ENCODE measurements at places on chromosomes 12 and 14.

GRCh38 chr12:86601550-86602308 is 345.5 kb upstream of the MGAT4C start:
- no peak for DNase-seq

GRCh38 chr14:52553002-52553670 is 500 bp downstream of the GPR137C start:
- DNase-seq: peak; percentile 27

GRCh38 chr14:24255931-24256711 is 6.9 kb downstream of the TGM1 start:
- DNase-seq: no peak

DNA sequence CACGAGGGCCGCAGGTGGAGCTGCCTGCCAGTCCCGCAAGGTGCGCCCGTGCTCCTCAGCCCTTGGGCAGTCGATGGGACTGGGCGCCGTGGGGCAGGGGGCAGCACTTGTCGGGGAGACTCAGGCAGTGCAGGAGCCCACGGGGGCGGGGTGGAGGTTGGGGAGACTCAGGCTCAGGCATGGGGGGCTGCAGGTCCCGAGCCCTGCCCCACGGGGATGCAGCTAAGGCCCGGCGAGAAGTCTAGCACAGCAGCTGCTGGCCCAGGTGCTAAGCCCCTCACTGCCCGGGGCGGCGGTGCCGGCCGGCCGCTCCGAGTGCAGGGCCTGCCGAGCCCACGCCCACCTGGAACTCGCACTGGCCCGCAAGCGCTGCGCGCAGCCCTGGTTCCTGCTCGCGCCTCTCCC is 39.2 kb upstream of the P2RX7 start:
- DNase-seq: no peak

GRCh38 chr12:80205960-80206359 is 106.6 kb downstream of the OTOGL start:
- DNase-seq: no peak

DNA sequence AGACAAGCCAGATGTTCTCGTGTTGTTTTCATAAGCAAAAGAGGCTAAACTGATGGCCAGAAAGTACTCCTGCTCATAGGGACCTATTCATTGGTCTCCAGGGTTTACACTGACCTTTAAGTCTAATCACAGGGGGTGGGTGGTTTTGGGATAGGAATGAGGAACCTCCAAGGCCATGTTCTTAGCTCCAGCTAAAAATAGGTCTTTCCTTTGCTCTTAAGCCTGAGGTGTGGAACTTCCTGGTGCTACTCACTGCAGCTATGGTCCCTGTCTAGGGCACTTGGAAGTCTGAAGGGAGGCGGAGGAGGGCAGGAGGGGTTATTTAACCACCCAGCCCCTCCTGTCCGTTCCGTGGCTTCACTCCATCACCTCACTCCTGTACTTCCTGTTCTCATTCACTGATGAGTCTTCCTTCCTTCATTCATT is 18.6 kb downstream of the GPRC5A start:
- no peak for DNase-seq

GRCh38 chr12:30484658-30485057 is 211.0 kb downstream of the IPO8 start:
- no peak for DNase-seq

DNA sequence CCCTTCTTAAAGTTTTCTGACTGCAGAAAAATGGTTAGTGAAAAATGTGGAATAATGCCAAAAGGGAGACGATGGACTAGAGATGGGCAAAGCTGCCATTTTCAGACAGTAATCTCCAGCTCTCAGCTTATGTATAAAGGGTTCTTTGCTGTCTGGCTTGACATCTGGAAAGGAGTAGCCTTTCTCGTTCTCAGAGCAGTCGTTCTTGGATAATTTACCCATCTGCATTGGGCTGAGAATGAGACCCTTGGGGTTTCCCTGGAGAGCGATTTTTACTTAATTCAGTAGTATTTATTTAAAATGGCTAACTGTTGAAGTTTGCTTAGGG is 1.2 kb downstream of the NUDT4 start:
- DNase-seq: no peak

DNA sequence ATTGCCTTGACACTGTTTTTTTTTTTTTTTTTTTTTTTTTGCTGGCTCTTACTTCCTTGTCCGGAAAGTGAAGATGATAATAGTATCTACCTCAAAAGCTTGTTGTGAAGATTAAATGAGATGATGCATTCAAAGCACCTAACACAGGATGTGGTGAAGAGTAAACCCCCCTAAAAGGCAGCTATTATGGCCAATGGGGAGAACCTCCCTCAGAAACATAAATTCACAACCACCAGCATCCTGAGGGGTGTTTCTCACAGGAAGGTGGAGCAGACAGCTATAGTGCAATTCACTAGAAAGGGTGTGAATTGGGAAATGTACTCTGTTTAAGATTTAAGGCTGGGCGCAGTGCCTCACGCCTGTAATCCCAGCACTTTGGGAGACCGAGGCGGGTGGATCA is 85.4 kb upstream of the CRY1 start:
- DNase-seq: no peak

DNA sequence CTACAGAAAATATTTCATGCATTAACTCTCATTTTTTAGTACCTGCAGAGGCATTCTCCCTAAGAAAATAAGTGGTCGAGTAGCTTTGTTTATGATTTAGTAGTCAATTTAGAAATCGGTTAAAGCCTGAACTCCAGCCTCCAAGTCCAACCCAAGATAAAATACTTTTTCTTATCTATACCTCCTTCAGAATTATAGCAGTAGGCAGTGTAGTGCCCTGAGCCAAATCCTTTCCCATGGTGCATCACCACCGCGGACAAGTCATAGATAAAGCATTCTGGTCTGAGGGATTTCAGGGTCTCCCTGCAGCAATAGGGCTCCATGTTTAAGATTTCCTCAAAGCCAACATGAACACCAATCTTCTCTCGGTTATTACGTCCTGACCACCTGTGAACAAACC is 30.5 kb downstream of the USP44 start:
- DNase-seq: no peak

GRCh38 chr14:60951776-60952435 is 29.0 kb downstream of the TRMT5 start:
- DNase-seq: no peak

- no peak for DNase-seq
Observed at GRCh38 chr12:113641426-113642030, 169.9 kb upstream of the LHX5 start.

GRCh38 chr12:16189849-16190248 is 87.6 kb downstream of the SLC15A5 start:
- peak; percentile 61 for DNase-seq

DNA sequence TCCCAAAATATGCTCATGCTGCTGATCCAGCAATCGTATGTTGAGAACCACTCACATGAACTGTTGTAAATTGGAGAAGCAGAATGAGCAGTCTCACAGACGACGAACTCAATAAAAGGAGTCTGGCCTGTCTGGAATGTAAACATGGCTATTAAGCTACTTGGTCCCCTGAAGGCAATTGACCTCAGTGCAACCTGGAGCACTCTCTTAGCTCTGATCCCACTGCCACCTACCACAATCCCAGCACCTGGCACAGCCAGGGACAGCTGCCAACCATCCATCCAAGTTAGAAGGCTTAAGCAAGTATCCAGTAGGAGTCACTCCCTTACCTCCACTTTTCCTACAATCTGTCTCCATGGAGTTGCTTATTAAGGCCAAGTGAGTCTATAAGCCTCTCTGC is 406.9 kb upstream of the CLEC14A start:
- DNase-seq: no peak

DNA sequence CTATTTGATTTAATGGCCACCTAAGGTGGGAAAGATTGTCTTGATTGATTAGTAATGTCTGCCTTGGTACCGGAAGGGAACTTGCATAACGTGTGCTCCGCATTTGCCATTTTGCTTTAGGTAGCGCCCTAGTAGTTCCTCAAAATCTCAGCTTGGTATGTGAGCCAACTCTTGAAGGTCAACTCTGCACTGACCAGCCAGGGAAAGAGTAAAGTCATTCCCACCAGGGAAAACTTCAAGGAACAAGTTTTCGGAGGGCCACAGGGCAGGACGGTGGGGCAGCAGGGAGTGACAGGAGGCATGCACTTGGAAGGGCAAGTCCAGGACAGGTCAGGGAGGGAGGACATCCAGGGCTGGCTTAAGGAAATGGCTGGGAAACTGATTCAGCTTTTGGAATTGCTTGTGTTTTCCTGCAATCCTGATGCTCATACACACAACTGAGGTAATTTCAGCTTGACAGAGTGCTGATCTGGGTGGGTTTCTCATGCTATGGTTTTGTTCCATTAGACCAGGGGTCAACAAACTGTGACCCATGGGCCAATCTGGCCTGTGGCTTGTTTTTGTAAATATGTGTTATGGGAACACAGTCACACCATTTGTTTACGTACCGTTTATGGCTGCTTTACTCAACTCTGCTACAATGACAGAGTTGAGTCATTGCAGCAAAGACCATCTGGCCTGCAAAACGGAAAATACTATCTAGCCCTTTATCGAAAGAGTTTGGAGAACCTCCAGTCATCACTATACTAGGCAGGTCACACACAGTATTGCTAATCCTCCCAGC is 184.5 kb downstream of the RBM19 start:
- DNase-seq: no peak

DNA sequence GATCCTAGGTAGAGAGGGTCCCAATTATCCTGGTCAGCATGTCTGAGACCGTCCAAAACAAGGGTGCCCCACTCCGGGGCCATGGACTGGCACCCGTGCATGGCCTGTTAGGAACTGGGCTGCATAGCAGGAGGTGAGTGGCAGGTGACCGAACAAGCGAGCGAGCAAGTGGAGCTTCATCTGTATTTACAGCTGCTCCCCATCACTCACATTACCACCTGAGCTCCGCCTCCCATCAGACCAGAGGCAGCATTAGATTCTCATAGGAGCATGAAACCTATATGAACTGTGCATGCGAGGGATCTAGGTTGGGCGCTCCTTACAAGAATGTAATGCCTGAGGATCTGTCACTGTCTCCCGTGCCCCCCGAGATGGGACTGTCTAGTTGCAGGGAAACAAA is 44.4 kb upstream of the TMCC3 start:
- DNase-seq: no peak

DNA sequence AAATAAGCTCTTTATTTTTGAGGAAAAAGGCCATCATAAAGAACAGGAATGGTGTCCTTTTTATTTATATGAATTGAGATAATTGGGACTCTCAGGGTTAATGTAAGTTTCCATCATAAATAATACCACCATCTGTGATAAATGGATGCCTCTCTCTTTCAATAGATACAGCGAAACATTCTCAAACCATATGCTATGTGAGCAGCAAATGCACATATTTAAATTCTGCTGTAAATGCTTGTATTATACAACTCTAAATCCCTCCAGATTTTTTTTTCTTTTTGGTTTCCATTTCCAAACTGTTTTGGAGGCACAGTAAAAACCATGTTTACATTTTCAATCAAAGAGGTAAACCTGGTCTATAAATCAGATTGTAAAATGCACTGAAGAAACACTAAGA is 132.3 kb downstream of the TMEM132C start:
- no peak for DNase-seq

GRCh38 chr14:101963656-101964296 is 597 bp upstream of the DYNC1H1 start:
- no peak for DNase-seq

- DNase-seq: no peak
Observed at GRCh38 chr12:105204916-105205315, 31.1 kb downstream of the APPL2 start.

DNA sequence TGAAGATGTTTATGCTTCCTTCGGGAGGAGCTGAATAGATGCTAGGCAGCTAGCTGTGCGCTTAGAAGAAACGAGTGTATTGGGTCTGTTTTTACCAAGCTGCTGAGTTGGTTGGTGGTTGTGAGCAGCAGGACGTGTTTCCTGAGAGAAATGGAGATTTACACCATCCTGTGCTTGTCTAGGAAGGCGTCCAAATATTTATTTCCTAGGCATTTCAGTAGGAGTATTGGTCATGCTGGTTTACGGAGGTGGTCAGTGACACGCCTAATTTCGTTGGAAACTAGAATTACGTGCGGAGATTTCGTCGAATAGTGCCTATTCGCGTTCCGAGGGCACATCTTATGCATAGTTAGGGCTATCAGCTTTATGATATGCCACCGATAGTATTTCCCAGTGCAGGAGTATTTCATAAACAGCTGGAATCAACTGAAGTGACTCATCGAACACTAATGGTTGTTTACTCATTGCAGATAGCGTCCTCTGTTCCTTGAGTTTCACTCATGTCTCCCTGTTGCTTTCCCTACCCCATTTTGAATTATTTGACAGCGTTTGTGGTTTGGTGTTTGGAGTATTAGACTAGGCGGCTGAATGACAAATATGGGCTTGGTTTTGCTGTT is 780 bp downstream of the TBC1D15 start:
- DNase-seq: peak; percentile 21

DNA sequence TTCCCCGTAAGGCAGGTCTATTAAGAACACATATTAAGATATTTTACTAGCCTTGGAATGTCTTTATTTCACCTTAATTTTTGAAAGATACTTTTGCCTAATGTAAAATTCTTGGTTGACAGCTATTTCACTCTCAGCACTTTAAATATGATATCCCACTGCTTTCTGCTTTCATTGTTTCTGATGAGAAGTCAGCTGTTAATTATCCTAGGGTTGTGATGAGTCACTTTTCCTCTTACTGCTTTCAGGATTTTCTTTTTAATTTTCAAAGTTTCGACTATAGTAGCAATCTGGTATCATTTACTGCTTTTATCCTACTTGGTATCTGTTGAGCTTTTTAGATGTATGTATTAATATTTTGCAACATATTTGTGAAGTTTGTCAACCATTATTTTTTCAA is 578.9 kb upstream of the ATP2B1 start:
- peak; percentile 62 for DNase-seq

DNA sequence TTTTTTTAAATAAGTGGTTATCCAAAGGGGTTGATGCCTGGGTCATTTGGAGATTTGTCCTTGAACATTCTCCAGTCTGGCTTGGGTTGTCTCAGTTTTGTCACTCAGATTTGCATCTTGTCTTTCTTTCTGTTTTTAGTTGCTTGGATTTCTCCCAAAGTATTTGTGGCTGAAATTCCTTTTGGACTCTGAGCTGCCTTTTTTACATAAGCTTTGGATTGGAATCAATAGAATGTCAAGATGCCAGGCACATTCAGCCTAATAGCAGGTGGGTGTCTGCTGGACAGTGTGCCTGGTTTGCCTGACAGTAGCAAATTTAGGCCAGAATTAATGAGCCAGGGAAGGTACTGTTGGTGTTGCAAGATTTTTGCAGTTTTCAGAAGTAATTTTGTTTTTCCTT is 50.0 kb downstream of the FLRT2 start:
- no peak for DNase-seq

GRCh38 chr12:106248312-106248845 is 559 bp upstream of the CKAP4 start:
- no peak for DNase-seq

GRCh38 chr12:70364695-70365397 is 1.2 kb upstream of the KCNMB4 start:
- DNase-seq: no peak

DNA sequence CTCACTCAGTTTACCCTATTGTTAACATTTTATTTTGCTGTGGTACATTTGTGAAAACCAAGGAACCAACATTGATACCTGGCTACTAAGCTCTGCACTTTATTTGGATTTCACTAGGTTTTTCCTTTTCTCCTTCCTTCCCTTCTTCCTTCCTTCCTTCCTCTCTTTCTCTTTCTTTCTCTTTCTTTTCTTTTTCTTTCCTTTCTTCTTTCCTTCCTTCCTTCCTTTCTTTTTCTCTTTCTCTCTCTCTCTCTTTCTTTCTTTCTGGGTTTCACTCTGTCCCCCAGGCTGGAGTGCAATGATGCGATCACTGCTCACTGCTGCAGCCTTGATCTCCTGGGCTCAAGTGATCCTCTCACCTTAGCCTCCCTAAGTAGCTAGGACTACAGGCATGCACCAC is 29.1 kb upstream of the TMEM263 start:
- no peak for DNase-seq
